OCI-LY7 (cell line): ENCODE measurements at places on chromosomes 3 and 15.

DNA sequence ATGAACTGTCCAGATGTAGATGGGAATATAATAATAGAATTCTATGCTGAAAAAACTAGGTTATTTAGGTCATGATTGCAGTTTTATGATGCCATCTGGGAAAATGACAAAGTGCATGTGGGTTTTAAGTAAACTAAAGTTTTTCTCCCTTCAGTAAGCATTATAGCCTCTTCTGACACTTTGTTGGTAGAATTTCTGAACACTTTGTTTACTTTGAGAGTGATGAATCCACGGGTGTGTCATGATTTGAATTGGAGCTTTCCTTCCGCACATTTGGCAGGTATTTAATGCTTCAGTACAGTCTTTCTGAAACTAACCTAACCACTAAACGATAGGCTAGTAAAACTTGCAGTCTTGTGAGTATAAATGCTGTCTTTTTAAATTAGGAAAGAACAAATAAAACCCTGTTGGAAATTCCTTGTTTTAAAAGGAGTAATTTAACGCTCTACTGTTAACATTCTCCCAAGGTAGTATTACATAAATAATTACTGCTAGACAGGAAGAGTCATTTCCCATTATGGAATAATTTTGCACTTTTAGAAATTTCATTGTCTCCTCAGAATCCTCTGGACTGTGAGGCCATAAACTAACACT is 7.0 kb downstream of the FILIP1L start:
- no peak for DNase-seq

- DNase-seq, result no peak
These were observed 167.5 kb upstream of the IGF1R start for GRCh38 chr15:98480844-98481243.

DNA sequence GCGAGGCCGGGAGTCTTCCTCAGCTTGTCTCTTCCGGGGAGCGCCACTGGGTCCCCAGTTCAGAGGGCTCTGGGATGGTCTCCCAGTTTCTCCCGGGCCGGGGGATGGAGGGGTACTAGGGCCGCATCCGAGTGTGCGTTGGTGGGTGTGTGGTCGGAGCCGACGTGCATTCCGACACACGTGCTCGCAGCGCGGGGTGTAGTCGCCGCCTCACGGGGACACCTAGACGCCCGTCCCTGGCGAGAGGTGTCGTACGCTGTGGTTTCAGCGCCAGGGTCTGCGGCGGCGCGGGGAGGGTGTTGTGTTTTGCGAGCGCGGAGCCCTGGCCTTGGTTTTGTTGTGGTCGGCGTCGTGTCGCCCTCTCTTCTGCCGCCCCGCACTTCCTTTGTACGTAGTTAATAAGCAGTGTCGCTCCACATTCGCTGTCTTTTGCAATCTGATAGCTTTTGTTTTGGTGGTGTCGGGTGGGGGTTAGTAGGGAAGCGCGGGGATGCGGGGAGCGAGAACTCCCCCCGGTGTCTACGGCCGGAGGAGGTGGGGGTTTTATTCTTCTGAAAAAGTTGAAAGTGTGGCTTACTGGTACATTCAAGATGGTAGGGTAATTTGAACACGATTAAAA is 2.2 kb downstream of the IGF1R start:
- no peak for DNase-seq

DNA sequence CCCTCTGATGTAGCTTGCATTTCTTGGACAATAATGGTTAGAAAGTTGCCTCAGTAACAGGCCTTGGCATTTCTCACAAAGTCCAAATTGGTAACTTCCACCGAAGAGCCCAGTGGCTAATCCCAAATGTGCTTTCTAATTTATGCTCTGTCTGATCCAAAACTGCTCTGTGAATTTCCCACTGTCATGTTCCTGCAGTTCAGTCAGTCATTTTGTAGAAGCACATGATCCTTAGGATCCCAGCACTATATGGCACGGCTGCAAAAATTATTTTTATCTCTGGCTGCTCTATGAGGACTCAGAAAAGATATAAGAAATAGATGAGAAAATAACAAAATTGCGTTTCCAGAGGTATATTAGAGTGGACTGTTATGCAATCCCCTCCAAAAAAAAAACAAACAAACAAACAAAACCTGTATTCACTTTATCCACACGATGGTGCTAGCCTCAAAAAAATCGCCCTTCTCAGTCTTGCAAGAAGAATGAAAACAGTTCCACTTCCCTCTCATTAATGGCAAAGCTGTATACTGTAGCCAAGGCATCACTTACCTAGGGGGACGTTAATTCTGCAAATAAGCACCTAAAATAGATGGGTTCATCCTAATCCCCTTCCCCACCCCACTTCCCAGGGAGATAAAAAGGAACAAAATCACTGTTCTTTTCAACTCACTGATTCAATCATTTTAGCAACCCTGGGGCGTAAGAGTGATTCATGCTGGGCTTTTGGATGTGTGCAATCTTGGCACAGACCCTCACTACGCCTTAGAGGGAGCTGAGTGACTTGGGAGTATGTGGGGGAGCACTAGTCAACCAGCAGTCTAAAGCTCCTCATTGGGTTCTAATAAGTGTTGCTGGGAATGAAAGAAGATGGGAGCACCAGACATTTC is 61.3 kb downstream of the TMCO5A start:
- peak; percentile 76 for DNase-seq

DNA sequence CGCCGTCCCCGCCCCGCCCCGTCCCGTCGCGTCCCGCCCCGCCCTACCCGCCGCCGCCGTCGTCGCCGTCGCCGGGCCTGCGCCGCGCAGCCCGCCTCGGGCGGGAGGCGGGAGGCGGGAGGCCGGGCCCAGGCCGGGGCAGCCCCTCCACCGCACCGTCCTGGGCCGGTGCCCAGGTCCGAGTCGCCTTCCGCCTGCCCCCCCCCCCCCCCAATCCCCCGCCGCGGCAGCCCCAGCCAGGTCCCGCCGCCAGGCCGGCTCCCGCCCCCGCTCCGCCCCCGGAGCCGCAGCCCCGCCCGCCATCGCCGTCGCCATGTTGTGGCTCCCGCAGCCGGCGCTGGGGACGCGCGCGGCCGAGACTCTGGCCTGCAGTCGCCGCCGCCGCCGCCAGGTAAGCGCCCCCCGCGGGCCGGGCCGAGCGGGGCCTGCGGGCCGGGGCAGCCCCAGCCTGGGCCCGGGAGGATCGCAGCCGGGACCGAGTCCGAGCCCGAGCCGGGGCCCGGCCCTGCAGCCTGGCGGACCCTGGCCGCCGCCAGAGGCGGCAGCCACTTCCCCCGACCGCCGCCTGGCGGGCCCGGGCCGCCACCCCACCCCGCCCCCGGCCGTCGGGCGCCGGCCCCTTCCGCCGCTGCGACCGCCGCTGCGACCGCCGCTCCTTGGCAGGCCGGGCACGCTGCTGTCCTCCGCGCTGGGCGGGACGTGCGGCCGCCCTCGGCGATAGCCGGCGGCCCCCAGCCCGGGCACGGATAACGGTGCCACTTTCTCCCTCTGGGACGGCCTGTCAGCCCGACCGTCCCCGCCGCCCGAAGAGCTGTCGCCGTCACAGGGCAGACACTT is at the start of gene ZNF592:
ZNF592 (plus strand) TSS at position 319 of the 837 bp plus-strand sequence. CDS start 34,084 bp downstream, outside the sequence.
- DNase-seq, result peak; percentile 84

- DNase-seq, result no peak
These were observed 14.3 kb upstream of the DPH6 start for GRCh38 chr15:35560258-35560657.

DNA sequence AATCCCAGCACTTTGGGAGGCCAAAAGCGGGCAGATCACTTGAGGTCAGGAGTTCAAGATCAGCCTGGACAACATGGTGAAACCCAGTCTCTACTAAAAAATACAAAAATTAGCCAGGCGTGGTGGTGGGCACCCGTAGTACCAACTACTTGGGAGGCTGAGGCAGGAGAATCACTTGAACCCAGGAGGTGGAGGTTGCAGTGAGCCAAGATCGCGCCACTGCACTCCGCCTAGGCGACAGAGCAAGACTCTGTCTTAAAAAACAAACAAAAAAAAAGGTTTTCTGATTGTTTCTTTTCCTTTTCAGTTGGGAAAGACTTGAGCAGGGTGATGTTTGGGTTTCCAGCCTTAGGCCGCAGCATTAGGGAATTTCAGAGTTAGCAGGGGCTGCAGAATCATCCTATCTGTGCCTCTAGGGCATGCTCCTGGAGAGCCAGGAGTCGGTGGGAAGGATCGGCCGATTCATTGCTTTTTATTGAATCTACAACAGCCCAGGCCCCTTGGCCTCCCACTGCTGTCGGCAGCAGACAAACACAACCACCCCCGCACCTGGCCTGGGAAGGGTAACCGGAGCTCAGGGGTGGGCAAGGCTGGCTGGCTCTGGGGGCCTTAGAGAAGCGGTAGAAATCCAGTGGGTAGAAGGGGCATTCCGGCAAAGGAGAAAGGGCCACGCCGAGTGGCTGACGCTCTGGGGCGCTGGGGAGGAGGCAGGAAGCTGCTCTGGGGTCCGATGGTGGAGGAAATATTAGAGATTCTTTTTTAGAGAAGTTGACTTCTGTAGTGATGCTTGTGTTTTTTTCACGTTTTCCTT is 6.3 kb downstream of the CHAC1 start:
- no peak for DNase-seq

DNA sequence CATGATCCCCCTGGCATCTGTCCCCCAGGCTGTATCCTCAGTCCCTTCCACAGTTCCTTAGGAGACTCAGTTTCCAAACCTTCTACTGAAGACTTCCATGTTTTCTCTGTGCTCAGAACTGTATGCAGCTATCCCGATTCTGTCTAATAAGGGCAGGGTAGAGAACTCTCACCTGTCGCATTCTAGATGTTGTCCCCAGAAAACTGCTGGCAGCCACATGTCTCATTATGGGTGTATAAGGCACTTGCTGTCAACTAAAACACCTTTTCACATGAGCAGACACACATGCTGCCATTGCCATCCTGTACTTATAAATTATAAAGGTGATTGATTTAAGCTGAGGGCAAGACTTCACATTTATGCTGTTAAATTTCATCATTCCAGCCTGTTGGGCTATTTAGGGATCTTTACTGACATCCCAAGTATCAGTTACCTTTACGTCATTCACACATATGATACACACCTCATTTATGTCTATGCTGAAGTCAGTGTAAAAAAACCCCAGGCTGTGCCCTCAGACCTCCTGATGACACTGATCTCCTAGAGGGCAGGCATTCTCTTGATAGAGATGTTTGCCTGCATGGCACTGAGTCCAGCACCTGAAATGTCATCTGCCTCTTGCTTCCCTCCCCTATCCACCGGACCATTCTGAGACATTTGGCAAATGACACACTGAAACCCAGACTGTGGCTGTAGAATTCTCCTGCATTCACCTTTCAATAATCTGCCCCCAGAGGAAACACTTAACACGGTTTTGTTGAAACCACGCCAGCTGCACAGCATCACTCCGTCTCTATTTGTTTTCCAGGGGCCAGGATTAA is 35.8 kb downstream of the BTD start:
- DNase-seq, result no peak

DNA sequence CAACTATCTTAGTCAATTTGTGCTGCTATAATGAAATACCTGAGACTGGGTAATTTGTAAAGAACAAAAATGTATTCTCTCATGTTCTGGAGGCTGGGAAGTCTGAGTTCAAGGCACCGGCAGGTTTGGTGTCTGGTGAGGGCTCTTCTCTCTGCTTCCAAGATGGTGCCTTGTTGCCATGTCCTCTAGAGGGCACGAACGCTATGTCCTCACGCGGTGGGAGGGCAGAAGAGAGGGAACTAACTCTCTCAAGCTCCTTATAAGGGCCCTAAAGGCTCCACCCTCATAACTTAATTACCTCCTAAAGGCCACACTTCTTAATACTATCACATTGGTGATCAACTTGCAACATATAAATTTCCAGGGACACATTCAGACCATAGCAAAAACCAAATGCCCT is 108.4 kb downstream of the ADAMTSL3 start:
- DNase-seq, result no peak

DNA sequence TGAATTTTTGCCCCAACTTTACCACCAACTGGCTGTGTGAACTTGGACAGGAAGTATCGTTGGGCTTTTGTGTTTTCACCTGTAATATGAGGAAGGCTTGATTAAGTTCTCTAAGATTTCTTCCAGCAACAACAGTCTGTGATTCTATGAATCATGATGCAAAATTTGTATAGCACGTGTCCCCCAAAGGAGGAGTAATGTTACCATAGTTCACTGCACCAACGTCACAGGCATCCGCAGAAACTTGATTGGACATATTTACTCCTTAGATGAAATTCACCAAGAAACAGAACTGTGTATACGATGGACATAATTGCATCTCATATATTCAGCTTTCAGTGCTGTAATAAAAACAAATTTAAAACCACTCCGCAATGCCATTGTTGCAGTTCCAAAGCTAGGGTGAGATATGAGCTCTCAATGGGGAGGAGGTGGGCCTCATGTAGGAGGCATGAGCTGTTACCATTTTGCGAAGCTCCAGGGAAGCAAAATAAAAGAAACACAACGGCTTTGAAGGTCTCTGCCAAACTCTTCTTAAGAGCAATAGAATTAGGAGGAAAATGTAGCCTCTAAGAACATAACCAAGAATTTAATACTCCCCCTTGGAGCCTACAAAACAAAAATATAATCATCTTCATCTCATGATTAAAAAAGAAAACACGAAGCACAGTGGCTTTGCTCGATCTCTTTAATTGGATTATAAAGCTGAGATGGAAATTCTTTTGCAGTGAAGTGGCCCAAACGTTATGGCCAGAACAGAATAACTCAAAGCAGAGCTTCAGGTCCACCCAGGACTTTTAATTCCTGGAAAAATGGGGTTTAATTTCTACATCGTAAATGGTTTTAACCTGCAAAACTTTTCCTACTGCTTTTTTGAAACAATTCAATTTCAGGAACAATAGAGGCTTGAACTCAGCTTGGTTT is 80.7 kb downstream of the CHST2 start:
- DNase-seq, result peak; percentile 24
